ENCODE measurements at places on chromosomes 16 and 17. TPM values are rescaled to one million over a fixed set of nuclear protein-coding genes. Genes with fewer than 3 reads are reported as not detected.
A peak's percentile ranks its signal among the peaks of the same experiment; 100 is the strongest.

DNA sequence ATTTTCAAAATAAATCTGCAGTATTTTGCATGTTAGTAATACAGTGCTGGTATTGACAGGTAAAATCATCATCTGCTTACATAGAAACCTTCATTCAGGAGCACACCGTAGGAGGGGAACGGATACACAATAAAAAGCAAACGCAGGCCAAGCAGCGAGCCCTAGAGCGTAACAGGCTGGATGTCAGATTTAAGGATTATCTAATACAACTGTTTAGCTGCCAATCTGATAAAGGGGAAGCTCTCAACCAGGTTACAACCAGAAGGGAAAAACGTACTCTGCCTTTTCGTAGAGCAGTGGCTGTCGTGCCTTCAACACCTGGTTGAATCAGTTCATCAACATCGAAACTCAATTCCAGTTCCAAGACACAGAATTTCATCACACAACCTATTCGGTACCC lies 16.4 kb upstream of the CUEDC1 start:
- peaks cover 9% of the 10 kb centered on the region for H3K4me1 ChIP-seq
- no peak overlapping the region for H3K27ac ChIP-seq
- no peaks in the 10 kb centered on the region for H3K27me3 ChIP-seq
- no peak for DNase-seq
- H3K36me3 ChIP-seq = peaks cover 25% of the 10 kb centered on the region

- H3K36me3 ChIP-seq = no peaks in the 10 kb centered on the region
- H3K4me1 ChIP-seq = peaks cover 15% of the 10 kb centered on the region
These were observed 9.1 kb downstream of the CA4 start for GRCh38 chr17:60158751-60159478.

- H3K4me3 ChIP-seq = no peak overlapping the region
- H3K4me1 ChIP-seq = peaks cover 3% of the 10 kb centered on the region
- no peaks in the 10 kb centered on the region for H3K27me3 ChIP-seq
- DNase-seq = no peak
- no peak overlapping the region for H3K27ac ChIP-seq
These were observed 57.3 kb downstream of the CDC27 start for GRCh38 chr17:47131761-47132160.

- H3K36me3 ChIP-seq = no peaks in the 10 kb centered on the region
- no peaks in the 10 kb centered on the region for H3K27me3 ChIP-seq
- no peak overlapping the region for H3K27ac ChIP-seq
- H3K4me1 ChIP-seq = peaks cover 40% of the 10 kb centered on the region
- DNase-seq = no peak
These were observed 359.1 kb downstream of the WWOX start for GRCh38 chr16:78458588-78458987.

- peaks cover 15% of the 10 kb centered on the region for H3K4me1 ChIP-seq
- no peaks in the 10 kb centered on the region for H3K27me3 ChIP-seq
- H3K36me3 ChIP-seq = no peaks in the 10 kb centered on the region
- H3K27ac ChIP-seq = peak overlapping the region; percentile 68
- no peak for DNase-seq
- H3K4me3 ChIP-seq = peak overlapping the region; percentile 37
These were observed 322.5 kb downstream of the C16orf95 start for GRCh38 chr16:86994651-86995171.

DNA sequence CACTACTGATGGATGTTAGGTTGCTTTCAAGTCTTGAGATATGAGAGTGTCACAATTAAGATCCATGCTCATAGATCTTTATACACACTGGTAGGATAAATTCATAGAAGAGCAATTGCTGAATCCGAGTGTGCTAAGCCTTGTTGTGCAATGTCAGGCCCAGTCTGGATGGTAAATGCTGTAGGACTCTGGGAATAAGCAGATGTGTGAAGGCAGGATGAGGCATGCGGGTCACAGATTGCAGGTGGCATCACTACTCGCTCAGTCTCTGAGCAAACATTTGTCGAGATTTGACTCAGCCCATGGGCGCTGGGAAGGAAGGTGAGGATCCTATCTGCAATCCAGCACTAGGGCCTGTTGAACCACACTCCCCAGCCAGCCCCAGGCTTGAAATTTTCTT lies 40.7 kb downstream of the TMEM186 start:
- no peak overlapping the region for H3K27ac ChIP-seq
- H3K36me3 ChIP-seq = no peaks in the 10 kb centered on the region
- peaks cover 4% of the 10 kb centered on the region for H3K4me1 ChIP-seq
- DNase-seq = no peak

DNA sequence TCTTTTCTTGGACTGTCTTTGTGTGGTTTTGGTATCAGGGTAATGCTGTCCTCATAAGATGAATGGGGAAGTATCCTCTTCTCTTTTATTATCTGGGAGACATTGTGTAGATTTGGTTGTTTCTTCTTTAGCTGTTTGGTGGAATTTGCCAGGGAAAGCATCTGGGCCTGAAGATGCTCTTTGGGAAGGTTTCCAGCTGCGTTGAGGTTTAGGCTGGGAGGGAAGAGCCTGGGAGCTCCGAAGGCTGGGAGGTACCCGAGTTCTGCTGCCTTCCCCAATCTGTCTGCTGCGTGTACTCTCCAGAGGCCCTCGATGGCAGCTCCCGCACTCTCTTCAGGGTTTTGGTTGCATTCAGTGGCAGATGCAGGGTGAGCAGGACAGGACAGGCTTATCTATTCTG lies 25.6 kb upstream of the CRISPLD2 start:
- H3K36me3 ChIP-seq = no peaks in the 10 kb centered on the region
- no peak for DNase-seq
- no peaks in the 10 kb centered on the region for H3K27me3 ChIP-seq
- peaks cover 24% of the 10 kb centered on the region for H3K4me1 ChIP-seq

- peaks cover 3% of the 10 kb centered on the region for H3K27me3 ChIP-seq
- H3K4me3 ChIP-seq = no peak overlapping the region
- H3K4me1 ChIP-seq = no peaks in the 10 kb centered on the region
- H3K36me3 ChIP-seq = no peaks in the 10 kb centered on the region
- no peak overlapping the region for H3K27ac ChIP-seq
These were observed 51.8 kb downstream of the SMPD3 start for GRCh38 chr16:68396481-68396880.

GRCh38 chr17:67557921-67558320 lies 159.8 kb upstream of the NOL11 start:
- H3K4me1 ChIP-seq = peaks cover 10% of the 10 kb centered on the region
- no peak overlapping the region for H3K4me3 ChIP-seq
- H3K27me3 ChIP-seq = no peaks in the 10 kb centered on the region
- no peak for DNase-seq
- peaks cover 5% of the 10 kb centered on the region for H3K36me3 ChIP-seq

GRCh38 chr17:364308-364707 lies 11.7 kb upstream of the RPH3AL start:
- no peak overlapping the region for H3K27ac ChIP-seq
- H3K27me3 ChIP-seq = peaks cover 17% of the 10 kb centered on the region
- no peak for DNase-seq
- no peak overlapping the region for H3K4me3 ChIP-seq

- H3K4me1 ChIP-seq = peaks cover 13% of the 10 kb centered on the region
- H3K27me3 ChIP-seq = no peaks in the 10 kb centered on the region
- peaks cover 26% of the 10 kb centered on the region for H3K36me3 ChIP-seq
- no peak overlapping the region for H3K4me3 ChIP-seq
These were observed 170.4 kb downstream of the IRX3 start for GRCh38 chr16:54116124-54116655.

DNA sequence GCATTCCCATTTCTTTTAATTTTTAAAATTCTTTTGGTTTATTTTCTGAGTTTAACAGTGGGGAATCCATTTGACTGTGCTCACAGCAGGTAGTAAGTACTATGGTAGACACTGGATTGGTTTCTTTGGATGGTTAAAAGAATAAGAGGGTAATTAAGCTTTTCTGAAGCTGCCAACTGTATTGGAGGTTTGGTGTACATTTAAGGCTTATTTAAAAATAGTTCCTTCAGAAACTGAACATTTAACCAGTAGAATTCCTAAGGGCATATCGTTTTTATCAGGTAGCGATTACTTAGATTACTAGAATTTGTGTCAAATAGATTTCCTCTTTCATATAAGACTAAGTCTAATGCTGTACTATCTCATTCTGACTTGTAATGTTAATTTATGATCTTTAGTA lies 162.4 kb downstream of the PPM1E start:
- no peak overlapping the region for H3K4me3 ChIP-seq
- H3K27me3 ChIP-seq = peaks cover 3% of the 10 kb centered on the region
- no peak overlapping the region for H3K27ac ChIP-seq

DNA sequence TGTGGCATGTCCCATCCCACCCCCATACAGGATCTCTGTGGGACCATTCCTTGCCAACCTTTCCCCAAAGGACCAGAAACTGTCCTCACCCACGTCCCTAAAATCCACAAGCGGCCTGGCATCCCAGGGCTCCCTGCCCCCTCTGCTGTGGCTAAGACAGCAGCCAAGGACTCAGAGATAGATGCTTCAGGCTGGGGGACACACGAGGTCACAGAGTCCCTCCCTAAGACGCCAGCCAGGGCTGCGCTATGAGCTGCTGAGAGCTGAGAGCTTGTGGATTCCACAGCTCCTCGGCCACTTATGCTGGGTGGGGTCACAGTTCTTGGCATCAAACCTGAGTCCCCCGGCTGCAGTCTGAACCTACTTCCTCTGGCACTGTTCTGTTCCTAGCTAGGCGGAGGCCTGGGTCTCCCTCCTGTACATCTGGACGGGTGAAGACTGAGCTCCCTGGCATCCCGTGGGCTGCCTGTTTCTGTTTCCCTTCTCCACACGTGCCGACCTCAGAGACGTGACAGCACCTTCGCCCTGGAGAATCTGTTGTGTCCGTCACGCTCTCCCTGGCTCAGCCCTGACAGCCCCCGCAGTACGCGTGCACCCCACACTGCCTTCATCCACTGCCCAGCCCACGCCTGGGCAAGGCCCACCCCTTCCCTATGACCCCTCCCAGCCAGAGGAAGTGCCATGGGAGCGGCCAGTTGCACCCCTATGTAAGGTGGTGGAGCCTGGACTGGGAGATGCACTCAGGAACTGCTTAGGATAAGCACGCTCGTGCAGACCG lies 61.2 kb downstream of the ENGASE start:
- no peak overlapping the region for H3K27ac ChIP-seq
- peaks cover 12% of the 10 kb centered on the region for H3K27me3 ChIP-seq
- no peaks in the 10 kb centered on the region for H3K4me1 ChIP-seq
- H3K4me3 ChIP-seq = no peak overlapping the region

DNA sequence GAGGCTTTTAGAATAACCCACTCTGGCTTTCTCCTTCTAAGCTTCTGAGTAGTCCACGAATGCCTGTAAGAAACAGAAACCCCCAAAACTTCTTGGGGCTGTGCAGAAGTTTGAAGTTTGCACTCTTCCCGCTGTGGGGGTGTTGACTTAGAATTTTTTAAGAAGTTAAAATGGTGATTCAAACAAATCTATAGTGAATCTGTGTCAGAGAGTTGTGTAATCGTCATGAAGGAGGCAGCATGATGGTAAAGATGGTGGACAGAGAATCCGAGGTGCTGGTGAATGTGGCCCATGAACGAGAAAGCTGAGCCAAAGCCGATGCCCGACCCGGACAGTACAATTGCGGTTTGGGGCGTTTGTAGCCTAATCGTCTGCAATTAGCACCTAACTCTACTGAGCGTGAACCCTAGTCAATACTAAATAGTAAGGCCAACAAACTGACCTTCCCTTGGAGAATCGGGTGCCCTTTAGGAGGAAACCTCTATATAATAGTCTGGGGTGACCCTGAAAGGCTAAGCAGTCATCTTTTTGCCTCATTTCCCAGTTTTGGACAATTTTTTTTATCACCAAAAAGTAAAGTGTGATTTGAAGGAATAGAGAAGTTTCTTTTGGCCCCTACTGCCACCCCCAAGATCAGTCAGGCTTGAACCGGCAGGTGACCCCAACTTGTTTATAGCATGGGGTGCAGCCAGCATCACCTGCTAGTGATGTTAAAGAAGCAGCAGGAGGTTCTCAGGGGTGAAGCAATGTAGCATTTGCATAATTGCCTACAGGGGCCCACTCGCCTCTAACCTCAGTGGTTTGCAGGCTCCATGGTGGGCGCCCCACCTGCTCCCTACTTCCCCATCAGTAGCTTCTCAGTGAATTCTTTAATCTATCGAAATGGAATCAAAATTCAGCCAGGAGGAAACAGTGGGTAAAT lies 11.2 kb downstream of the IRF8 start:
- no peaks in the 10 kb centered on the region for H3K4me1 ChIP-seq
- no peak overlapping the region for H3K27ac ChIP-seq
- H3K27me3 ChIP-seq = peaks cover 27% of the 10 kb centered on the region
- no peak overlapping the region for H3K4me3 ChIP-seq

DNA sequence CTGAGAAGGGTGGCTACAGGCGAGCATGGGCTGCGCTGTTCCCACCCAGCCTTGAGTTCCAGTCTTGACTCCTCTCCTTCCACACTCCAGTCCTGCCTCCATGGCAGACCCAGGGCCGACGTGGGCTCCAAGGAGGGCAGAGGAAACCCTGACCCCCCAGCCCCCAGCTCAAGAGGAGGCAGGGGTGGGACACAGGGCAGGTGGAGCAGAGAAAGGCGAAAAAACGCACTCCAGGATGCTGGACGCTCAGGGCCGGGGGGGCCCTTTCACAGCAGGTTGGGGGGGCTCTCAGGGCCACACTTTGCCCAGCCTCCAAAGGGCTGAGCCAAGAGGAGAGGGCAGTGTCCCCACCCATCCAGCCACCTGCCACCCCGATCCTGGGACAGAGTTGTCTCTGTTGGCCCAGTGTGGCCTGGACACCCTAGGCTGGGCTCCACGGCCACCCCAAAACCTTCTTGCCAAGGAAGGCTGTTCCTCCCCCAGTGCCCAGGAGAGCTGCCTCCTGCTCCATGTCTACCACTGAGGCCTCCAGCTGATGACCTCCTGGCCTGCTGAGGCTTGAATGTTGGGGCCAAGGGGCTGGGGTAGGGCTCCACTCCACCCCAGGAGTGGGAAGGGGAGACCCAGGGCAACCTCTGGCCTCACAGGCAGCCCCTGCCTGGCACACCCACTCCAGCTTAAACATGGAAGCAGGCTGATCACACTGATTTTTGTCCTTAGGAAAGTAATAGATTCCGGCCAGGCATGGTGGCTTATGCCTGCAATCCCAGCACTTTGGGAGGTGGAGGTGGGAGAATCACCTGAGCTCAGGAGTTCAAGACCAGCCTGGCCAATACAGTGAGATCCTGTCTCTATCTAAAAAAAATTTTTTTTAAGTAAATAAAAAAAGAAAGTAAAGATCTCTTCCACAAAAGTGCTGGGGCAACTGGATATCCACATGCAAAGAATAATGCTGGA lies 7.4 kb upstream of the CCDC57 start:
- no peaks in the 10 kb centered on the region for H3K36me3 ChIP-seq
- no peak overlapping the region for H3K27ac ChIP-seq
- H3K27me3 ChIP-seq = no peaks in the 10 kb centered on the region
- no peak overlapping the region for H3K4me3 ChIP-seq
- H3K4me1 ChIP-seq = peaks cover 28% of the 10 kb centered on the region

- H3K4me3 ChIP-seq = no peak overlapping the region
- no peaks in the 10 kb centered on the region for H3K4me1 ChIP-seq
- DNase-seq = no peak
- H3K27me3 ChIP-seq = peaks cover 39% of the 10 kb centered on the region
- H3K36me3 ChIP-seq = no peaks in the 10 kb centered on the region
These were observed 82.9 kb downstream of the MYH11 start for GRCh38 chr16:15773968-15774367.

Gene RPS2
- total RNA-seq = 2,286 TPM

Gene RAMP2
- total RNA-seq = 2.4 TPM

Gene SLC38A8
- not detected for total RNA-seq

Gene RRAD
- total RNA-seq = 0.89 TPM

Gene PPP1R1B
- 4.5 TPM for total RNA-seq

Gene HS3ST6
- total RNA-seq = not detected

Gene DNAI2
- total RNA-seq = not detected

Gene CCT6B
- 3.2 TPM for total RNA-seq

Gene TRPV2
- 1.3 TPM for total RNA-seq

Gene RAB40C
- 20.0 TPM for total RNA-seq

Gene HBZ
- total RNA-seq = not detected

Gene TMED6
- 0.94 TPM for total RNA-seq

Gene G6PC1
- not detected for total RNA-seq

Data from osteocyte (in vitro differentiated cells).